Fibroblast of lung (primary cell): ENCODE measurements at places on chromosomes 4 and X. TPM values are rescaled to one million over a fixed set of nuclear protein-coding genes. Genes with fewer than 3 reads are reported as not detected.

DNA sequence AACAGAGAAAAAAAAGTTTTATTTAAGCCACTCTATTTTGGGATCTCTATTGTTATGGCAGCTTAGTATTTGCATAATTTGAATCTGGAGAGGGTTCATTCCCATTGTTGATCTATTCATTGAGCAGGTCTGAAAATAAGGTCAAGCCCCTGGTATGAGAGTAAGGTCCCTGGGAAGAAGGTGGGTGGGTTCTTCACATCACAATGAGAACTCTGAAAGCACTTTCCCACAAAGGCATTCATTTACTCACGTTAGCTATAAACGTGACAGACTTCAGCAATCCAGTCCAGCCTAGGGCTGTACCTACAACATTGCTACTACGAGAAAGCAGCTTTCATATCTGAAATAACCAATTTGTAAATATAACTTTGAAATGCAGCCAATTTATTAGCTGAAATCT is 126.2 kb downstream of the CORIN start:
- DNase-seq, result no peak

- DNase-seq, result no peak
These were observed 20.1 kb downstream of the BCORL1 start for GRCh38 chrX:130002541-130002940.

- DNase-seq, result no peak
These were observed 208.3 kb upstream of the MID1 start for GRCh38 chrX:10828640-10829039.

NEUROG2 gene
- total RNA-seq, result not detected in 2 replicates

WNK3 gene
- total RNA-seq, result 0.17 and 0.51 TPM in 2 replicates
